Stimulated activated CD8-positive, alpha-beta memory T cell treated with anti-CD3 and anti-CD28 coated beads, Interleukin-15, amount 100 ng/mL, for 24 hours (primary cell): ENCODE measurements at places on chromosomes 3 and 15.

DNA sequence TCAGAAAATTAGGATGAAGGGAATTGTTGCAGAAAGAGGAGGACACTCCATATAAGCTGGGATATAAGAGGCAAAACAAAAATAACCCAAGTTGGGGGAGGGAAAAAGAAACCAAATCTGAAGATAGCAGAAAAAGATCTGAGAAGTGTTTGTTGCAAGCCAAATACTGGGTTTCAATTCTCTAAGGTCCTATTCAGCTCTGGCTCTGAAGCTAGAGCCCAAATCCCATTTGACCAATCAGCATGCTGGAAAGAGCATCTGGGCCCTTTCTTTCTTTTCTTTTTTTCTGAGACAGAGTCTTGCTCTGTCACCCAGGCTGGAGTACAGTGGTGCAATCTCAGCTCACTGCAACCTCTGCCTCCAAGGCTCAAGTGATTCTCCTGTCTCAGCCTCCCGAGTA is 17.3 kb downstream of the IGDCC3 start:
- no peak for DNase-seq

DNA sequence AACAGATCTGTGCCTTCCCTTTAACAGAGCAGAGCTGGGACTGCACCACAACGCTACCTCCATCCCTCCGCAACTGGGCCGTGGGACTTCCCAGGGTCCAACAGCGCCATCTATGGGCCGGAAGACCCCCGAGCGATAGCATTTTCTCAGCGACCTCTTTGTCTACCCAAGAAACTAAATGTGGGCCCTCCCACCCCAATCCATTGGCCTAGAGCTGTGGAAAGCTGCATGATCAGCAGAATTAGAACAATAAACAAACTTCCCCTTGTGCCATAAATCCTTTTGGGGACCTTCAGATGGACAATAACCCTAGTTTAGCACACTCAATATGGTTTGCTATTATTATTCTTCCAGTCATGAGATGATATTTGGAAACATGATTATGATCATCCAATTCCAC is 74.8 kb upstream of the NTRK3 start:
- DNase-seq: no peak

DNA sequence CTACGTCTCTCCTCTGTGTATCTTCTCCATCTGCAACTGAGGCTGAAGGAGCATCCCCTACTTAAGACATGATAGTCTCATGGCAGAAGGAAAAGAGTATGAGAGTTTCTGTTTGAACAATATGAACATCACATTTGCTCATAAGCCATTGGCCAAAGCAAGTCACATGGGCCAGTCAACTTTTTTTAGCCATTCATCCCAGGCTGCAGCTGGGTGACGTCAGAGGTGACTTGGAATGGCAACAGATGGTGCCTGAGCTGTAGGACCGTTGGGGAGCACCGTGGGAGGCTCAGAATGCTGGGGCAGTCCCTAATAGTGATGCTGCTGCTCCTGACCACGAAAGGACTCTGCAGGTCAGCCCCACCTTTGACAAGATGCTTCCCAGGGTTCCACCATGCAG is 58.7 kb downstream of the CRTC3 start:
- no peak for DNase-seq

DNA sequence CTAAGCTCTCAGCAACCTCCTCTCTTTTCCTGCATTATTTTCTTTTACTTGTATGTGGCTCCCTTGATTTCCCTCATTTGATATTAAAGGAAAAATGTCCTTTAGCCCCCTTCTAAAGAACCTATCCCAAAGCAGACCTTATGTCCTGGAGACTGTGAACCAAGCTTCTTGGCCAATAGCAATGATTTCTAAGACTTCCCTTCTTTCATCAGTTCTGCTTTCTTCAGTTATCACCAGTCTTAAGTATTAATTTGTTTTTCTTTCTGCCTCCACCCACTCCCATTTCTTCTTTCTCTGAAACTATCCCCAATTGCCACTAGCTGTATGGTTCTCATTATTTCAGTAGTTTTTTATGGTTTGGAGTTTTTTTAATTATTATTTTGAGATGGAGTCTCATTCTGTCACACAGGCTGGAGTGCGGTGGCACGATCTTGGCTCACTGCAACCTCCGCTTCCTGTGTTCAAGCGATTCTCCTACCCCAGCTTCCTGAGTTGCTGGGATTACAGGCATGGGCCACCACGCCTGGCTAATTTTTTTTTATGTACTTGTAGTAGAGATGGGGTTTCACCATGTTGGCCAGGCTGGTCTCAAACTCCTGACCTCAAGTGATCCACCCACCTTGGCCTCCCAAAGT is 12.1 kb downstream of the TMOD3 start:
- no peak for DNase-seq

- no peak for DNase-seq
Observed at GRCh38 chr15:85036716-85037115, 55.1 kb downstream of the PDE8A start.

GRCh38 chr3:12532182-12532581 is 13.1 kb downstream of the MKRN2OS start:
- DNase-seq: no peak

GRCh38 chr15:38065721-38066345 is 131.4 kb downstream of the TMCO5A start:
- DNase-seq: no peak

GRCh38 chr3:17678116-17678741 is 64.2 kb downstream of the TBC1D5 start:
- no peak for DNase-seq

DNA sequence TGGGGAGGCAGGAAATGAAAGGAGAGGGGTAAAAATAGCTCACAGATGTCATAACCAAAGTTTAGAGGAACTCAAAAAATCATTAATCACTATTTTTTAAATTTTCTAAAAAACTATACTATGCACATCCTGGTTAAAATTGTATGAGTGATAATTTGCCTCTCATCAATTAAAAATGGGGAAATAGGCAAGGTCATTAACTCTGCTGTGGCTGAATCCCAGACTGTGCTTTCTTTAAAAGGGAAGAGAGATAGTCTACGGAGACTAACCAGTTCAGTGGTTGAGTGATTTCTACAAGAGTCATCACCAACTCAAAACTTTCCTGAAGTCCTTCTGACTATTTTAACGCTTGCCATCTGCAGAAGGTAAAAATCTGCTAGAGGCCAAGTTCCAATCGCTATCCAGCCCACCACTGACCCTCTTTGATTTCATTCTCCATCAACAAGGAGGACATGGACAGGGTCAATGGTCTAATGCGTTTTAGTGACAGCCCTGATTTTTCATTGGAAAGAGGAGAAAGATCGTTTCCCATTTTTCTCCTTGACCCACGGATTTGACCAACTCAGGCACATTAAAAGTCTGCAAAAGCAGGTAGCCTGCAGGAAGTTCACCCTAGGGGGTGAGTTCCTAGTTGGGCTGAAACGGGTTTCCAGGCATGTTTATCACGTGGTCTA is 850 bp downstream of the SUCLG2 start:
- no peak for DNase-seq

DNA sequence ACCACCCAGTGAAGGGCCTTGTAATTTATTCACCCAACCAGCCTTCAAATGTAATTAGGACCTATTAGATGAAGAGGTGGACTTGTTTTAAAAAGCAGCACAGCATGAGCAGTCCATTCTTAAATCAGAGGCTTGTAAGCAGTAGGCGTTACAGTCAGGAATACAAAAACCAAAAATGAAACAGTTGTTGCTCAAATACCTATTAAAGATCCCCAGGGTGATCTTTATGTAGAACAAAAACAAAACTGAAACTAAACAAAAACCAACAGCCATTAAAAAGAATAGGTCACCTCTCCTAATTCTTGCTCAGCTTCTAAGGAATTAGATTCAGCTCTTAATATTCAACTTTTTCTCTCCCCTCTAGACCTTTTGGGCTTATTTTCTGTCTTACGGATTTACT is 104.9 kb upstream of the ST8SIA2 start:
- no peak for DNase-seq

- no peak for DNase-seq
Observed at GRCh38 chr3:163196815-163197374, 1700.3 kb downstream of the OTOL1 start.

- no peak for DNase-seq
Observed at GRCh38 chr3:9250236-9250635, 790 bp upstream of the SRGAP3 start.

DNA sequence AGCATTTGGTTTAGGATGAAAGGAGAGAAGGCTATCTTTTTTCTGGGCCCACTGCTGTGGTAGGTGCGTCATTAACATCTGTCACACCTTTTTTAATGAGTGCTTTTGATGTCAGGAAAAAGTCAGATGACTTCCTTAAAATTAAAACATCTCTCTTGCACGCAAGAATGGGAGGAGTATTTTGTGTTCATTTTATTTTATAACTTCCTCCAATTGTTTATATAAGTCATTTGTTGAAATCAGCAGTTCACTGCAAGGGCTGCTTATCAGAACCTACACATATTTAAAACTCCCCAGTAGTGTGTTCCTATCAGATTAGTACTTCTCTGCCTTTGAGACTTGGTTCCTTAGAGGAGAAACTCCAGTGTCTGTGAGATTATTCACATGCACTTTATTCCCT is 143.8 kb downstream of the NEO1 start:
- DNase-seq: no peak

DNA sequence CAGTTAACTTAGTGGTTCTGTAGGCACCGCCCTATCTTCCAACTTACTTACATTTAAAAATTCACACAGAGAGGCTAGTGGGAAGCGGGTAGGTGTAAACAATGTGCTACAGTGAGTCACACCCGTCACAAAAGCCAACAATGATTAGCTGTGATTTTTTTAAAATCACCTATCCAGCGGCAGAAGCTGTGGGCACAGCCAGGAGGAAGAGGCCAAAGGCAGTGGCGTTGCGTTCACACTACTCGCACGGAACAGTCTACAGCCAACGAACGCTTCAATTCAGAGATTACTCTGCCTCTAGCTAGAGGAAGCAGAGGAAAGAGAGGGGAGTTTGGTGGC is 2.5 kb upstream of the NLGN1 start:
- no peak for DNase-seq

GRCh38 chr3:114365909-114366308 is 72.1 kb downstream of the TIGIT start:
- no peak for DNase-seq

DNA sequence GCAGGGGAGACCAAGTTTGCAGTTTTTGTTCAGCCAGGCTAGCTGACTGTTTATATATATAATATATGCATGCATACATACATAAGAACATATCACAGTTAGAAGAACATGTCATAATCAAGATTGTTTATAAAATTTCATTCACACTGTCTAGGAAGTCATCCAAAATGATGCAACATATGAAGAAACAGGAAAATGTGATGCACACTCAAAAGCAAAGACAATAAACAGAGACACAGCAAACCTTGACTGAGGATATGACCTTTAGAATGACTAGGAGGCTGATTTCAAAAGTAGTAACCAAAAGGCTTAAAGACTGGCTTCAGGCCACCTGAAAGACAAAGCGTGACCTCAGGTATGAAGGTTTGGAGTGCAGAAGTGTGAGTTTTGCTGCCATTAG is 166.2 kb upstream of the NDN start:
- no peak for DNase-seq

DNA sequence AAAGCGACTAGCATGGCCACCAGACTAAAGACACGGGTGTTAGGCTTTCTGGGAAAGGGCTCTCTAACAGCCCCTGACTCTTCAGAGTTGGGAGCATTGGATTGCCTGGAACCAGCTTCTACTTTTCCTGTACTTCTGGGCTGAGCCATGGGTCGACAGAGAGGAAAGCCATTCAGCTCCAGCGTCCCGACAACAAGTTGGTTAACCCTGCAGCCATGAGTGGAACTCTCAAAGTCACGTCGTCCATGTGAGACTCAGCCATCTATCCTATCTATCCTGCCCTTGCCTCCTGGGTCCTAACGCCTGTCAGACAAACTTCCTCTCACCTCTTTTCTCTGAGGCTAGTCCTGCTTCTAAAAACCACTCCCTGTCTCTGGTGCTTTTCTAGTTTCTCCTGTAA is 32.6 kb upstream of the TBC1D5 start:
- no peak for DNase-seq

DNA sequence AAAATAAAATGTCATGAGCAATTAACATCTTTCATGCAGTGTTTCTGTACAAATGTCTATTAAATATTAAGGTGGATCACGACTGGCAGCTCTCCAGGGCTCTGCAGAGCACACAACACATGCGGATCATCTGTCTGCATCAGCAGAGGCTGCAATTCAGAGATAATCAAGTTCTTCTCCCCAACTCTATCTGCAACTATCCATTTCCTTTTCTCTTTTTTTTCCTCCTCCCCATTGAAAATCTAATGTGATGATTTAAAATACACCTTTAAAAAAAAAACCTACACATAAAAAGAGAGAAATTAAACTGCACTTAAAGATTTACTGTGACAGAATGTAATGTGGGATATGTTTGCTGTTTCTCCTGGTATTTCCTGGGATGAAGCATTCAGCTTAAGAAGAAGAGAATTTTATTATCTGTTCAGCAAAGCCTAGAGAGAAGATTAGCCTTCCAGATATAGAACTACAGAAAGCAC is 352.6 kb upstream of the CCDC54 start:
- no peak for DNase-seq

- no peak for DNase-seq
Observed at GRCh38 chr3:45772341-45773035, 23.8 kb downstream of the SLC6A20 start.

DNA sequence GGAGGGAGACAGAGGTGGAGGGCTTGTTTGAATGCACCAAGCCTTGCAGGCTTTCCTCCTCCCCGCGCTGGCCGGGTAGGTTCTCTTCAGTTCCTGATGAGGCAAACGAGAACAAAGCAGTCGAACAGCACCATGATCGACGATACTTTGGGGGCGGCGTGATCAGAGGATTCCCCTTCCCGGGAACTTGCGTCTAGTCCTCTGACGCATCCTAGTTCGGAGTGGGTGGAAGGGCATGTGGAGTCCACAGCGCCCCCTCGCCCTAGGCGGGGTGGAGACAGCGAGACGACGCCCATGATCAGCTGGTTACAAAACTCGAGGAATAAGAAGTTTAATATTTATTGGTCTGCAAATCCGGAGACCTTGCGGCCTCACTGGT is 452 bp upstream of the SV2B start:
- no peak for DNase-seq

GRCh38 chr15:46014532-46014931 is 379.7 kb downstream of the SQOR start:
- DNase-seq: no peak

GRCh38 chr15:75891895-75892294 is 11.8 kb upstream of the FBXO22 start:
- DNase-seq: no peak

GRCh38 chr3:45131201-45131600 is 15.0 kb downstream of the CDCP1 start:
- DNase-seq: no peak

DNA sequence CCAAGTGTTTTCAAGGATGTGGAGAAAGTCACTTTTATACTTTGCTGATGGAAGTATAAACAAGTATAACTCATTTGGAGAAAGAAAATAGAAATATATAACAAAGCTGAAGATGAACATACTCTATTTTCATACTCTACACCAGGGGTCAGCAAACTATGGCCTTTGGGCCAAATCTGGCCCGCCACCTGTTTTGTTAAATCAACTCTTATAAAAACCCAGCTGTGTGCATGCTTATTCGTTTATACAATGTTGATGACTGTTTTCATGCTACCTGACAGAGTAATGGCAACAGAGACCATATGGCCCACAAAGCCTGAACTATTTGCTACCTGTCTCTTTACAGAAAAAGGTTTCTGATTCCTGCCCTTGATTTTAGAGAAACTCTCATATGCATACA is 124.0 kb downstream of the NR1D2 start:
- DNase-seq: no peak
